D721Med (cell line): ENCODE measurements at places on chromosomes 13 and 19.

- no peak for DNase-seq
These were observed 7.1 kb downstream of the RAB11B start for GRCh38 chr19:8397271-8397670.

DNA sequence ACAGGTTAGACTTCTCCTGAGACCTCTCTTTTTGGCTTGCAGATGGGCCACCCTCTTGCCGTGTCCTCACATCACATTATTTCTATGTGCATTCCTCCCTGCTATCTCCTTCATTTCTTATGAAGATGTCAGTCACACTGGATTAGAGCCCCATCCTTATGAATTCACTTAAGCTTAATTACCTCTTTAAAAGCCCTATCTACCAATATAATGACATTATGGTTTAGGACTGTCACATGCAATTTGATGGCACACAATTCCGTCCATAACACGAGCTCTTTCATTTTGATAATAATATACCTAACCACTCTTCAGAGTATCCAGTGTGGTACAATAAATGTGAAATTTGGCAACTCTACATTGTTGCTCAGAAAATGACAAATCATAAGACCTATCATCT, 1037.3 kb downstream of the DIAPH3 start:
- DNase-seq, result no peak

DNA sequence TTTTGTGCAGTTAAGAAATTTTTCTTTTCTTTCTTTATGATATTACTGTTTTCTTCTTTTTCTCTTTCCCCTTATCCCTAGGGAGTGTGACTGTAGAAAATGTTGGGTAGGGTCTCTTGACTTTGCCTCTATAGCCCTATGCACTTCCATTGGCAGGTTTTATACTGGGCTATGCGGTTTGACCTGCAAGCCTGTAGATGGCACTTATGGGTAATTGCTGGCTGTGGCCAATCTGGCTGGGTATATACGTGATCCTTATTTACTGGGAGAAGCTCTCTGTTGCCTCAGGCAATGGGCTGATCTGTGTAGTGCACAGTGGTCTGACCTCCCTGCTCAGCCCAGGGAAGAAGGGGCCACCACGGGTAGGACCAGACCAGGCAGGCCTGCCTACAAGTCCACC, 78.8 kb downstream of the RAP2A start:
- DNase-seq, result no peak

GRCh38 chr19:16222806-16223205, 25.1 kb downstream of the AP1M1 start:
- DNase-seq, result no peak

GRCh38 chr19:33800012-33800680, 3.5 kb downstream of the KCTD15 start:
- DNase-seq, result no peak

GRCh38 chr19:12891553-12892021, 627 bp downstream of the GCDH start:
- DNase-seq, result no peak

GRCh38 chr13:31930901-31931522, 100.6 kb upstream of the FRY start:
- no peak for DNase-seq

DNA sequence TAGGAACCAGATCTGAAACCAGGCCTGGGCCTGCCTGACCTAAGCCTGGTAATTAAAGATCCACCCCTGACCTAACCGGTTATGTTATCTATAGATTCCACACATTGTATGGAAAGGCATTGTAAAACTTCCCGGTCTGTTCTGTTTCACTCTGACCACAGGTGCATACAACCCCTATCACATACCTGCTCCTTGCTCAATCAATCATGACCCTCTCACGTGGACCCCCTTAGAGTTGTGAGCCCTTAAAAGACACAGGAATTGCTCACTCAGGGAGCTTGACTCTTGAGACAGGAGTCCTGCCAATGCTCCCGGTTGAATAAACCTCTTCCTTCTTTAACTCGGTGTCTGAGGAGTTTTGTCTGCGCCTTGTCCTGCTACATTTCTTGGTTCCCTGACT, 27.3 kb upstream of the ZNF562 start:
- DNase-seq, result no peak

- no peak for DNase-seq
These were observed 9.8 kb upstream of the ALOX5AP start for GRCh38 chr13:30725326-30726085.

DNA sequence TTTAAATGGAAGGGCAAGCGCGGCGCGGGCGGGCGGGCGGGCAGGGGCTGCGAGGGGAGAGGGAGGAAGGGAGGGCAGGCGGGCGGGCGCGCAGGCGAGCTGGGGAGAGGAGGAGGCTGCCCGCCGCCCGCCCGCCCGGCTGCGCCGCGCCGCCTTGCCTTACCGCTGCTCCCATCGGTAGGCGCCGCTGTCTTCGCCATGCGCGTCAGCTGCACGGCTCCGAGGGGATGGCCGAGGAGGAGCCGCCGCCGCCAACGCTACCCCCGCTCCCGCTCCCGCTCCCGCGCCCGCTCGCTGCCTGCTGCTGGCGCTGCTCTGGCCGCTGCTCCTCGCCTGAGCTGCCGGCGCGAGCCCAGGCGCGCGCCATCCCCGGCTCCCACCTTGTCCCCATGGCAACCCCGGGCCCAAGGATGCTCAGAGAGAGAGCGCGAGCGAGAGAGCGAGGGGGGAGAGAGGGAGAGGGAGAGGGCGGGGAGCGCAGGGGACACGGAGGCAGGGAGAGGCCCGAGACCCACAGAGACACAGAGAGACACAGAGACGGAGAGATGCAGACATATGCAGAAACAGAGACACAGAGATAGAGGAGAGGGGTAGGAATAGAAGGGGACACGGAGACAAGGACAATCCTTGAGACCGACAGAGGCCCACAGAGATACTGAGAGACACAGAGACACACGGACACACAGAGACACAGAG, 40.3 kb downstream of the DEDD2 start:
- peak; percentile 47 for DNase-seq

GRCh38 chr13:23684647-23685046, 114.4 kb downstream of the TNFRSF19 start:
- no peak for DNase-seq

- no peak for DNase-seq
These were observed 1.7 kb upstream of the PLEKHG2 start for GRCh38 chr19:39410831-39411080.

DNA sequence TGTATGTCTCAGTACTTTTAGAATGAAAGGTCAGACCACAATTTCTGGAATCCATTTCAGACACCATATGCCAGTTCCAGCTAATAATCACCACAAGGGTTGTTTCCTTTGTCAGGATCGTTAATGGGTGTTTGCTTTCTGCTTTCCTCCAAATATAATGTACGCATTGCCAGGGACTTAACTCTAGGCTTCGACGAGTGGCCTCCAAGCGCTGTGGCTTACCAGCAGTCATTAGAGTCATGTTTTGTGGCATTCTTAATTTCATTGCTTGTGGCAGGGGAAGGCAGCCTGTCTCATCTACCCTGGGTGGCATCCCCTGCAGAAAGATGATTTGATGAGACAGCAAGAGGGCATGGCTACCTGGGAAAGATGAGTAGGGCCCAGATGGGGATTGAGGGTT, 22.5 kb downstream of the SAFB start:
- no peak for DNase-seq

GRCh38 chr13:23680845-23681669, 110.8 kb downstream of the TNFRSF19 start:
- DNase-seq, result no peak

DNA sequence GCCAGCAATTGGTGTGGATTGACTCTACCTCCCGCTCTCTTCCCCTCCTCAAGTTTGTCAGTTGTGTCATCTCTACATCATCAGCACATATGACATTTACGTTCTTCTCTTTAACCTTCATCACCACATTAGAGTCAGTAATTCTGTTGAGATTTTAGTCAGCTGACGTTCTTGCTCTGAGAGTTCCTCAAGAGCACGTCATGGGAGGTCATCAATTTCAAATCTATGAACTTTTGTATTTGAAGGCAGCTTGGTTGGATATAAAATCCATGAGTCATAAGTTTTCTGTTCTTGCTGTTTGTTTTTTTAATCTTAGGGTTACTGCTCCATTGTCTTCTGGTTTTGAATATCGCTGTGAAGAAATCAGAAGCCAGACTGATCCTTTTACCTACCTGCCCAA, 21.8 kb upstream of the ARGLU1 start:
- DNase-seq, result no peak

- DNase-seq, result no peak
These were observed 504 bp upstream of the VWA8 start for GRCh38 chr13:41961466-41961760.

DNA sequence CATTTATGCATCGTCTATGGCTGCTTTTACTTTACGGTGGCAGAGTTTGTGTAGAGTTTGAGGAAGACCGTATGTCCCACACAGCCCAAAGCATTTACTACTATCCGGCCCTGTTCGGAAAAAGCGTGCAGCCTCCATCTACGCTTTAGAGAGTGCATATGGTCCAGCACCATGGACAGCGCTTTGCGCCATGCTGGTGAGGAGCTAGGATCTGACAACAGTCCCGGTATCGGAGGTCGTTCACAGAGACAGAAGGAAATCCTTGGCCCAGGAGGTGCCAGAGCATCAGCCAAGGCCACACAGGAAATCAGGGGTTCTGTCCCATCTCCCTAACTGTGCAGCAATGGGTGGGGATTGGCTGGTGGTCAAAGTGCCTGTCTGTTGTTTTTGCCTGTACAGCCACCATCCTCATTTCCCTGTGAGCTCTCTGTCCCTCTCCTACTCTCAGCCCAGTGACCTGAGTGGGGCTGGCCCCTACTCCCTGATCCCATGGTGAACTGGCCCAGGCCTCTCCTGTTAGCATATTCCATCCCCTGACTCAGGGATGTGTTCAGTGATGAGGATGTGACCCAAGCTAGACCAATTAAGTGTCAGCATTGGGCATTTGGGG, 16.2 kb upstream of the PRODH2 start:
- no peak for DNase-seq

GRCh38 chr13:112244495-112245177, 131.5 kb upstream of the SPACA7 start:
- DNase-seq, result no peak

- no peak for DNase-seq
These were observed 512.1 kb downstream of the IRS2 start for GRCh38 chr13:109274188-109274821.

- DNase-seq, result no peak
These were observed 279.5 kb downstream of the PCDH9 start for GRCh38 chr13:66950666-66951065.

DNA sequence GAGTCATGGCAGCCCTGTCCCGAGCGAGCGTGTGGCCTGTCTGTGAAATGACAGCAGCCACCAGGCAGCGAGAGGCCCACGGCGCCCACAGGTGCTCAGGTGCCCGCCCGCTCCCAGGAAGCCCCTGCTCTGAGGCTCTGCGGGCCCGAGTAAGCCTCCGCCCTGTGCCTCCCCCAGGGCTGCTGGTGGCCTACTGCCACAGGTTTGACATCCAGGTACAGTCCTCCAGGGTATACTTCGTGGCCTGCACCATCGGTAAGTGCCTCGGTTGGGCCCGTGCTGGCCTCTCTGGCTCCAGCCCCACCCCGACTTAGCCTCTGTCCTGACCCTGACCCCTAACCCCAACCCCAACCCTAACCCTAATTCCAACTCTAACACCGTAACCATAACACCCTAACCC, 15.0 kb upstream of the TMPRSS9 start:
- no peak for DNase-seq

- DNase-seq, result no peak
These were observed 13.6 kb upstream of the DACT3 start for GRCh38 chr19:46674416-46675178.

DNA sequence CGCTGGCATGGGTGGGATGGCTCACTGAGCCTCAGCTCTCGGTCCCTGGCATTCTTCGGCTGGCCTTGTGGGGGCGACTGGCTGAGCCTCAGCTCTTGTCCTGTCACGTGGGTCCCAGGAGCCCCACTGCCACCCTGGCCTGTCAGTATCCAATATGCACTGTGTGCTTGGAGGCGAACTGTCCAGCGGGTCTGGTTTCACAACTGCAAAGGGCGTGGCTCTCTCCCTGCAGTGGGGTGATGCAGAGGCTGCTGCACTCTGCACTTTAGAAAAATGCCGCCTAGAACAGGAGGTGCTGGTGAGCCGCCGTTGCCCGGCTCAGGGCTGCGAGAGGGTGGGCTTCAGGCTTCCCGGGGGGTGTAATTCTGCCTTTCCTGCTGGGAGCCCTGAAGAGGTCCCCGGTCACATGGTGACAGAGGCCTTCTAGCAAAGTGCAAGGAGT, 17.0 kb upstream of the TMEM255B start:
- DNase-seq, result no peak

GRCh38 chr13:56924401-56924800, 216.3 kb upstream of the PRR20A start:
- DNase-seq, result no peak

- DNase-seq, result no peak
These were observed 3.4 kb upstream of the WIZ start for GRCh38 chr19:15453091-15453578.

DNA sequence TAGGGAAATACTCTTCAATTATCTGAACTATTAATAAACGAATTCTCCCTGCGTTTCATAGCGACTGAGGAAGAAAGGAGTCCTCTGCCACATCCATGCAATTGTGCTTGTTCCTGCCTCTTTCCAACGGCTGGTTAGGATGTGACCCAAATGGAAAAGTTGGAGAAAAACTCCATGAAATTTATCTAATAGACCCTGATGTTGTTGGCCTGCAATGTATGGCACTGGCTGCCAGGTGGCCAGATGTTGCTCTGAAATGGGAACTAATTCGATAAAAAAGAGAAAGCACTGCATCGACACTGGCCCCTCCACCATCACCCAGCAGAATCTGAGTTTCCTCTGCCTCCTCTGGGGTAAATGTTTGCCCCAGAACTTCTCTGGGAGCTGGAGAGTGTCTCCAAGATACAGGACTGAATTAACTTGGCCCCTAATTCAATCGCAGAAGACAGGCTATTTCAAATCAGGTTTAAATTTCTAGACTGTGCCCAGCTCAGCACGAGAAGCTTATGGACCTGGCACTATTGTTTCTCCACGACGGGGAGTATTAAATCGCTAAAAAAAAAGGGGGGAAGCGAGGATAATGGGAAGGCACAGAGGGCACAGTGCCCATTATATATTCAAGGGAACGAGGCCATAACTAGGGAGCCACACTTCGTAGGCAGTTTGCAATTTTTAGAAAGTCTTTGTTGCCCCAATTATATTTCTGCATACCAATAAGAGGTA, 103.9 kb downstream of the ZIC5 start:
- DNase-seq, result no peak

- no peak for DNase-seq
These were observed 34.9 kb downstream of the DNAJC15 start for GRCh38 chr13:43058318-43058674.

DNA sequence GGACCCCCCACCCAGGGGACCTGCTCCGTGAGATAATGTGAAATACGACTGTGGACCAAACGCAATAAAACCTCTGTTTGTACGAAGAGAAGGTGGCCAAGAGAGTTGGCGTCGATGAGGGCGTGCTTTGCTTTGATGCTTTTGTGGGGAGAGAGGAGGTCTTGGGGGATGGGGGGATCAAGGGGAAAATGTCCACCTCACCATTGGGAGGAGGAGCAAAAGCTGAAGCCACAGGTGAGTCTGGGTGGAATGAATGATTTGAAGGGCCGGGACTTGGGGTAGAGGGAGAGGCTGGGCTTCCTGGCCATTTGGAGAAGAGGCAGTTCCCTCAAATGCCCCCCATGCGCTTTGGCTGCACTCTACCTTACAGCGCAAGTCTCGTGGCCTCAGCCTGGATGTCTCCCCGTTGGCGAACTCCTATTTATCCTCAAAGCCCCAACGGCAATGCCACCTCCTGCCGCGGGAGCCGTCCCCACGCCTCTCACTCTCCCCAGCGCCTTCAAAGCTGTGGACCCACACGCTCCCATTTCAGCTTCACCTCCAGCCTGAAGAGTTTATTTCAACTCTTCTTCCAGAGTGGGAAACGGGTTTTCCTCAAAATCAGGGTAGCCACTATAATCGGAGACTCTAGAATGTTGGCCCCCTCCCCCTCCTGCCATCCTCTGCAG, 795 bp upstream of the ABCA7 start:
- DNase-seq, result no peak

- no peak for DNase-seq
These were observed 157.2 kb downstream of the B3GLCT start for GRCh38 chr13:31356991-31357390.
